Stimulated activated CD8-positive, alpha-beta memory T cell treated with anti-CD3 and anti-CD28 coated beads, Interleukin-4, amount 100 ng/mL, for 1 hour (primary cell): ENCODE measurements at places on chromosomes 6 and 20.

GRCh38 chr6:82176616-82177015 is 70.9 kb downstream of the IBTK start:
- DNase-seq = no peak

- no peak for DNase-seq
These were observed 98.3 kb downstream of the CDC5L start for GRCh38 chr6:44485601-44486401.

DNA sequence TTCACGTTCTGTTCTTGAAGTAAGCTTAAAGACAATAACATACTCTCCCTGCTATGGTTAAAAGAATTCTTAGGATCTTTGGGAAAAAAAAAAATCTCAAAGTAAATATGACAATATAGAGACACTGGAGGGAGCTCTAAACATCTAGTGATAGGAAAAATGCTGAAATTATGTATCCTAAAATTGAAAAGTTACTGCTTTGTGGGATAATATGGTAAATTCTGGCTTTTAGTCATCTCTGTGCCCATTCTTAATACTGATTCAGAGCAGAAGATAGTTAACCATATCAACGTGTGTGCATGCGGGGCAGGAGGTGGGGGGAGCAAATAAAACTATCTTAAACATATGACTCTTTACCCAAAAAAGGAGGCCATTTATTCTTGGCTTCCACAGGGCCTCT is 165.4 kb downstream of the GMPR start:
- DNase-seq = no peak

DNA sequence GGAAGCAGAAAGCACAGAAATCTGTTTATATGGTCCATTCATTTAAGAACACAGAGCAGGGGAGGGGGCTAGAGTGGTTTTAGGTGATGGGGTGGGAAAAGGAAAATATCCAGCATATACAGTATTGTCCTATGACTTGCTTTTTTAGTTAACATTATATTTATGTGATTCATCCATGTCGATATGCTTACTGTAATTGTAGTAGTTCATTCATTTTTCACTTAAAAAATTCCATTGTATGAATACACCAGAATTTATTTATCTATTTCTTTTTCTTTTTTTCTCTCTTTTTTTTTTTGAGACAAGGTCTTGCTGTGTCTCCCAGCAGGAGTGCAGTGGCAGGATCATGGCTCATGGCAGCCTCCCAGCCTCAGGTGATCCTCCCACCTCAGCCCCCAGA is 9.6 kb upstream of the PRIM2 start:
- no peak for DNase-seq

DNA sequence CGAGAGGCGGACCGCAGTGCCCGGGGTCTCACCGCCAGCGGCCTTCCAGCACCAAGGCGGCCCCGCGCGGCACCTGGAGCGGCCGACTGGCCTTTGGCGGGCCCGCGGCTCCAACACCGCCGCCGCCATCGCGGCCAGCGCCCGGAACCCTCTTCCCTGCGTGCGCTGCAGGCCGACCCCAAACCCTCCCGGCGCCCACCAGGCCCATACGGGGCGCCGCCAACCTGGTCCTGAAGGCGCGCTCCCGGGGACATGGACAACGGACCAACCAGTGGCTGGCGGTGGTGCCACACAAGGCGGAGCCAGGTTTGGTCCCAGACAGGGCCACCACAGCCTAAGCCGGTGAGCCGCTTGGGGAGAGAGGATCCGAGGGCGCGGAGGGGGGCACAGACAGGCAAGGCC is 1514.8 kb upstream of the DEFB115 start:
- DNase-seq = no peak

DNA sequence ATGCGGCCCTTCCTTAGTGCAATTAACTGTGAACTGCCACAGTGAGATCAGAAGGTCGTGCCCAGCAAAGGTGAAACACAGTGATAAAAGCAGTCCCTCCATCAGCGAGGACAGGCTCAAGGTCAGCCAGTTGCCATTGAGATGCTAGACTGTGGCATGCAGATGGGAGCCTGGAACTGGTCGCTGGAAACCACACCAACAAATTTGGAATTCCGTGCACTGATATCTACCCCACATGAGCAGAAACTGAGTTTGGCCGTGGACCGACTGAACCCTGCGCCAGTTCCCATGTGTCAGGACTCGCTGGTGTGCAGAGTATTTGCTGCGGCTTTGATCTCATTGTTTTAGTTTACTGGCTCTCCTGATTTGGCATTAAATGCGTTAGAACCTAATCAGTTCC is 125.6 kb upstream of the QKI start:
- no peak for DNase-seq

DNA sequence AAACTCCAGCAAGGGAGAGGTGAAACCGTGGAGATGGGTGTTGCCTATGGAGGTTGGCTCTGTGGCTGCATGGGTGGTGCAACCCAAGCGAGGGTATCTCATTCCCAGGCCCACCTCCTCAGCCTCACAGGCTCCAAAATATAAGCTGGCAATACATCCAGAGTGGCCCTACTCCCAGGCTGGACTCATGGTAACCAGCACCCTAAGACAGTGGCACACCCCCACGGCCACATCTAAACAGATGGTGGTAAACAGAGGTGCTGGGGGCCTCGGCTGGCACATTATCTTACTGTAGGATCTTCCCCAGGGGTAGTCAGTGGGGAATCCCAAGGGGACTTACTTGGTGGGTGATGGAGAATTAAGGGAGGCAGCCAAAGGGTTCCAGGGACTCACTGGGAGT is 33.7 kb upstream of the CCND3 start:
- DNase-seq = no peak

- no peak for DNase-seq
These were observed 48.2 kb downstream of the GMDS start for GRCh38 chr6:2197177-2197671.

DNA sequence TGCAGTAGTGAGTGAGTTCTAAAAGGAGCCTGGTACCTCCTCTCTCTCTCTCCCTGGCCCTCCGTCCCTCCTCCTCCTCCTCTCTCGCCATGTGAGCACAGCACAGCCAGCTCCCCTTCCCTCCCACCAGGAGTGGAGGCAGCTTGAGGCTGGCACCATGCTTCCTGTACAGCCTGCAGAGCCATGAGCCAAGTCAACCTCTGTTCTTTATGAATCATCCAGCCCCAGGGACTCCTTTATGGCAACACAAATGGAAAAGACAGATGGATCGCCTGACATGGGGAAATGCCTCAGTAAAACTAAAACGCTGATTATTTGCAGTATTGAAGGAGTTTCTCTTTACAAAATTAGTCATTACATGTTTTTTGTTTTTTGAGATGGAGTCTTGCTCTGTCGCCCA is 233.7 kb upstream of the ARID1B start:
- no peak for DNase-seq

DNA sequence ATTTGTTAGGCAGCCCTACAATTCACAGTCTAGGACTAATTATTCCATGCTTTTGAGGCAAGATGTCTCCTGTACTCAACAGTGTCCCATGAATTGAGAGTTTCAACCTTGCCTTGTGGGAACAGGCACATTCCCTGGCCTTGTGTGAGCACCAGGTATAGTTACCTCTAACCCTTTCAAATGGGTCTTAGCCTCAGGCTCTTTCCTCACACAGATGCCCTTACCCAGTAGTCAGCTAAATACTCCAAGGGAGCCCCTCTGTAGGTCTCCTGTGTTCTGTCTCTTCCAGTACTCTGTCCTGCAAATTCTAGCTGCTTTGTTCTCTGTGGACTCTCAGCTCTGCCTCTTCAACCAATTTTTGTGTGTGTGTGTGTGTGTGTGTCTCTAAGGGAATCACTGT is 135.3 kb downstream of the ZFAND3 start:
- no peak for DNase-seq

DNA sequence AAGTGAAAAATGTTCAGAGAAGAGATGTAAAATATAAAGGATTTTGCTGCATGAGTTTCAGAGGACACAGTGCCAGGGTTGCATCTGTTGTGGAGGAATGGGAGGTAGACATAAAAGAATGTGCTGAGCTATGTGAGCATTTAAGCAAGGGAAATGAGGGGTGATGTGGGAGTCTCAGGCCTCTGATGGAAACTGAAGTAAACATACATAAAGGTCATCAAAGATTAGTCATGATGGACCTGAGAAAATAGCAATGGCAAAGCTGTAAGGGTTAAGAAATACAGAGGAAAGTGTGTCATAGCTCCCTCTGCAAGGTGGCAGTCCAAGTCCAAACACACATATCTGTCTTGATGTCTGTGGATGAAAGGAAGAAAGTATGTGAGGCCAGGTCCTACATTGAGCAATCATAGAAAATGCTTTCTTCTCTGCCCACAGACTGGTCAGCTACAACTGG is 306.6 kb upstream of the ECI2 start:
- DNase-seq = no peak

DNA sequence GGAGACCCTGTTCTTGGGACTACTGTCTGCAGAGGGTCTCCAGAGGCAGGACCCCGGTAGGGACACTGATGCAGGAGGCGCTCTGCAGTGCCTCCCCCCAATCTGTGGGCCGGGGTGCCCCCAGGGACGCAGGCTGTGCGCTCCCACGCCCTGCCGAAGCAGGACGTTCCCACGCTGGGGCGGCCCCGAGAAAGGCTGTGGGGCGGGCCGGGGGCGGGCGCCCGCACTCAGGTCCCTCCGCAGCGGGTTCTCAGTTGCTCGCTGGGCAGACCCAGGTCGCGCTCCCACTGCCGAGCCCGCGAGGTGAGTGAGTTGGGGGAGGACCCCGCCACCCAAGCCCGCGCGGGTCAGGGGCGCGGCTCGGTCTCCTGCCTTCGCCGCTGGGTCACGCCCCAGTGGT is at the start of gene COX4I2:
Gene COX4I2 (plus strand): TSS at position 253 of the 400 bp plus-strand sequence. CDS start 1,106 bp downstream, outside the sequence.
- no peak for DNase-seq

- no peak for DNase-seq
These were observed 104.6 kb downstream of the EPB41L2 start for GRCh38 chr6:130958468-130958867.

DNA sequence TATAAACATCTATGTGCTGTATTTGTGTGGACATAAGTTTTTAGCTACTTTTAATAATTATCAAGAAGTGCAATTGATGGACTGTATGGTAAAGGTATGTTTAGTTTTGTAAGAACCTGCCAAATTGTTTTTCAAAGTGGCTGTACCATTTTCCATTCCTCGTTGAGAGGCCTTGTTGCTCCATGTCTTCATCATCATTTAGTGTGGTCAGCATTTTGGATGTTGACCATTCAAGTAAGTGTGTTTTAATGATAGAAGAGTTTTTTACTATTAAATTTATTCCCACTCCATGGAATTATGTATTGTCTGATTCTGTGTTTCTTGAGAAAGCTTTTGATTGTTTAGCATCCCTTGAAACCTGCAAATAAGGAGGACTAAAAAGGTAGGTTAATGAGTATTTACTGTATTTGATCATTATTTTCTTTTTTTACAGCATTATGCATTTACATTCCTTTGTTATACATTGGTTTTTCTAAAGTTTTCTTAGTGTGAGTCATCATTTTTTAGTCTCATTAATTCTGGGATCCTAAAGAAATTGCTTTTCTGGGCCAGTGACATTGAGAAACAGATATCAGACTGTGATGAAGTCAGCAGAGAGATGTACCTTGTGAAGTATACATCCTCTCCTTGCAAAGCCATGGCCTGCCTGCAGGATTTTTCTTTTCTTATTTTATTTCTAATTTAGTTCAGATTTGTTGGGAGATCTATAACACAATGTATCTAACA is 312.8 kb upstream of the PTCHD4 start:
- DNase-seq = no peak
